Activated CD4-positive, alpha-beta T cell treated with anti-CD3 and anti-CD28 coated beads, Interleukin-10, Interleukin-2, amounts not matched to agents 100 ng/mL and 50 ng/mL, durations not matched to agents 16 hours and 8 hours (primary cell): ENCODE measurements at places on chromosomes 3 and 15.

DNA sequence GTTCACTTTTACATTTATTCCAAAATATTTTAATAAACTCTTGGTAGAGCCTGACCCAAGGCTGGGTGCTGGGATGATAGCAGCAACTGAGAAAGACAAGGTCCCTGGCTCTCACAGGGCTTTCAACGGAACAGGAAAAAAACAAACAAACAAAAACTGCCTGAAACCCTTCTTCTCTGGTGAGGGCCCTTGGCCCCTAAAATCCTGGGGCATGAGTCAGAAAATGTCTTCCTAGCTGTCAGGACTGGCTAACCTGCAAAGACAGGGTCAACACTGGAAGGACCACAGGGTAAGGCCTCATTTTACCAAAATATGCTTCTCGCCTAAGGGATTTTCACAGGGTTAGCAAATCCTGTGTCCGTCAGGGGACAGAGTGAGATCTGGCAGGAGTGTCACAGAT is 45.7 kb upstream of the WNT5A start:
- no peak for DNase-seq

GRCh38 chr3:79983118-79983517 is 215.3 kb upstream of the ROBO1 start:
- DNase-seq: no peak

GRCh38 chr15:31308185-31308639 is 18.4 kb upstream of the KLF13 start:
- DNase-seq: no peak

DNA sequence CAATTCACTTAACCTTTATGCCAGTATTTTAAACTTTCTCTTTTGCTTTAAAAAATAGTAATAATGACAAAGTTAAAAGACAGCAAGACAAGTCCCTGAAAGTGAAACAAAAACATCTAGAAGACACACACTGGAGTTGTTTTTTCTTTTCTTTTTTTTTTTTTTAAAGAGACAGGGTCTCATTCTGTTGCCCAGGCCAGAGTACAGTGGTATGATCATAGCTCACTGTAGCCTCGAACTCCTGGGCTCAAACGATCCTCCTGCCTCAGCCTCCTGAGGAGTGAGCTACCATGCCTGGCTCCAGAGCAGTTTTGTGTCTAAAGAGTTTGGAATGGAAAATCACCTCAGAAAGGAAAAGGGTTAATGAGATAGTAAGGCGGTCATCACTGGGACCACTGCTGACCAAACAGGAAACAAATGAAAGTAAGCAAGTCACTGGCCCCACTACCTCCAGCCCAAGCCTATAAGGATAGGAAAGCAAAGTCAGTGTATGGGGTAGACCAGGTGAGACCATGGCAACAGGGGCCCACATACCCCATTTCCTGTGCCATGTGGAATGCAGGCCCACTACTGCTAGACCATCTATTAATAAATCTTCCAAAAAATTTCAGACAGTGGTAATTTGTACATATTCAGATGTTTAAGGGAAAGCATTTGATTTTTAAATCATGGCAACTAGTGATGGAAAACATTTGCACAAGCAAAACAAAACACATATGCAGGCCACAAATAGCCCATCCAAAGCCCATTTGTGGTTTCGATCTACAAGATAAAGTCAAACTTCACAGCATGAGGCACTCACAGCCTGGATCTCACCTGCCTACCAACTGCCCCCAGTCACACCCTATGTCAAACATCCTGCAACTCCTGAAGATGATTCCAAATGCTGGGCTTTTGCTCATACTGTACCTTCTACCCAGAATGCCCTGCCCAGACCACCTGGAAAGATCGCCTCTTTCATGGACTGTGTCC is 62.6 kb downstream of the OSBPL10 start:
- peak; percentile 11 for DNase-seq

DNA sequence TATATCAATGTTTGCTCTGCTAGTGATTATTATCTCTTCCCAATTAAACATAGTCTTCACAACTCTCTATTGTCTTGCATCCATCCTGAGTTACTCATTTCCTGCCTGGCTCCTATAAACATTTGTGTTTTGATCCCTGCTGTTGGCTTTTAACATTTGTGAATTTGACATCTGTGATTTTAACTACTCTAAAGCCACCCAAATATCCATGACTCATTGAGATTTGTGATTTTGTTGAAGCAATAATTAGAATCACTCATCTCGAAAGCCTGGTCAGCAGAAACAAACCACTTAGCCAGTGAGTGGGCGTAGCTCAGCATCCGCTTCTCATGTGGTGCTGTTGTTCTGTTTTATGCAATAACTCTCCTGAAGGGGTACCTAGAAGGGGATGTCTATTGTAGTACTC is 174.3 kb upstream of the ZBTB20 start:
- DNase-seq: no peak

DNA sequence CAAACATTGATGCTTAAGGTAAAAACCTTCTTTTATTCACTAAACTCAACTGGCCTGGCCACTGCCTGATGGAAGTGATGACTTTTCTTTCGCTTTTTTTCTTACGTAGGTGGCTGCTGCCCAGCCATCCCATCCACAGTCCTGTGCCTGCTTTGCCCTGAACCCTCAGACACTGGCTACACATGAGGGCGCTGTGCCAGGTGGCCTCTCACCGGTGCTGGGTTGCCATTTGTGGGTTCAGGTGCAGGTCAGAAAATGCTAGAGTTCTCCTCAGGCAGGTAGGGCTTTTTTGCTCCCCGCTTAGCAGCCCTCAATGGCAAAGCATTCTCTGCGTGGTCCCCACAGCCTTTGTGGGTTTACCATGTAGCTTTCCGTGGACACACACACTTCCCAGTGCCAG is 88.3 kb upstream of the PRR23E start:
- no peak for DNase-seq

DNA sequence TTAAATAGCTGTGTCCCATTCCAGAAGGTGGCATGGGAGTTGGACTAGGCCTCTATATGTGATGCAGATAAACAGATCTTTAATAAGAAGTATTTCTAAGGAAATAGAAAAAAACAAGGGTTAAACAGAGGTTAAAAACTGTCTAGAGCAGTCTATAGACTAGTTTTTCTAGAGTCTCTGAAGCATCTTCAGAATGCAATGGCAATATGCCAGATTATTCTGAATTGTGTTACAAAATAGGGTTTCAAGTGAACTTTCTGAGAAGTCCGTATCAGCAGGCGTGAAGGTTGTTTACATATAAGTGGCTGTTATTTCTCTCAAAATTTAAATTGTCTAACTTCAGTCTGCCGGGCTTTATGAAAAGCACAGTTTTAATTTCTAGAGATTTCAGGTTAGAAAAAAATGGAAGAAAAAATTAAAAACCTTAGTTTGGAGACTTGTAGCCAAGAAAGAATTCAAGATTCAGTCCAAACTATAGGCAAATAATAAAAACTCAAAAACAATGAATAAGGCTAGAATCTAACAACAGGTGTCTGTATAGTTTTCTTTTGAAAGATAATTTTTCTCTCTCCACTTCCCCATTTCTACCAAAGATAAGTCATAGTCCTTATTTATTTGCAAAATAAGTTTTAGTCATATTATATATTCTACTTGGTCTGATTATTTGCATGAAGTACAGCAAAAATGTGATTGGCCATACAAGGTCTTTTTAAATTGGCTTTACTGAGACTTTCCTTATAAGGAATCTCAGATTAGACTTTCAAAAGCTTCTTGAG is 55.2 kb downstream of the OSTN start:
- no peak for DNase-seq

DNA sequence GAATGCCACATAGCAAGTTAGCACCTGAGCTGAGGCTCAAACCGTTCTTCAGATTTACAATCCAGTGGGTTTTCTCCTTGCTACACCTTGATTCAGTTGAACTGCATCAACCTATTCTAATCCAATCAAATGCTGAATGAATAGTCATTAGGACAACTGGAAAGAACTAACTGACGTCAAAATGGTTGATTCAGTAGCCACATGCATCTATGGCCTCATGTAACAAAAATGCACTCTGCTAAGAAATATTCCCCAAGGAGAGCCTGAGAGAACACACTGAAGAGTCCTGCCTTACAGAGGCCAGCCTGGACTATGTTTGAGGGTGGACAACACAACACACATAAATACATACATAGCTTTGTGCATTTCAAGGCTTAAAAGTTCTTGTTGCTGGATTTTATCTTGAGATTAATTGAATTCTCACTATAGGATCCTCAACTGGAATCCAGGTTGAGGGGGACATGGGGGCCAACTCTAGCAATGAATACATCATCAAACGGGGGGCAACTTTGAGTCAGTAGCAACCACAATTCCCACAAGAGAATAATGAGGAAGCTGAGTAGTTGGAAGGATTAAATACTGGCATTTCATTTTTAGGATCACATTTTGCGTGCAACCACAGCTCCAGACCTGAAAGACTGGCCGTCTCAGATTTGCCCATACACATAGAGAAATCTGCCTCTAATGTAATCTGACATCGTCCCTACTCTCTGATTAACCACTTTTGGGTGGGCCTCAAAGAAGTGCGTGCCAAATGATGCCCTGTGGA is 280.2 kb upstream of the ICE2 start:
- DNase-seq: no peak

GRCh38 chr3:175077216-175077615 is 218.1 kb downstream of the NAALADL2 start:
- DNase-seq: no peak

- DNase-seq: no peak
Observed at GRCh38 chr3:147393261-147393942, 12.9 kb downstream of the ZIC4 start.

DNA sequence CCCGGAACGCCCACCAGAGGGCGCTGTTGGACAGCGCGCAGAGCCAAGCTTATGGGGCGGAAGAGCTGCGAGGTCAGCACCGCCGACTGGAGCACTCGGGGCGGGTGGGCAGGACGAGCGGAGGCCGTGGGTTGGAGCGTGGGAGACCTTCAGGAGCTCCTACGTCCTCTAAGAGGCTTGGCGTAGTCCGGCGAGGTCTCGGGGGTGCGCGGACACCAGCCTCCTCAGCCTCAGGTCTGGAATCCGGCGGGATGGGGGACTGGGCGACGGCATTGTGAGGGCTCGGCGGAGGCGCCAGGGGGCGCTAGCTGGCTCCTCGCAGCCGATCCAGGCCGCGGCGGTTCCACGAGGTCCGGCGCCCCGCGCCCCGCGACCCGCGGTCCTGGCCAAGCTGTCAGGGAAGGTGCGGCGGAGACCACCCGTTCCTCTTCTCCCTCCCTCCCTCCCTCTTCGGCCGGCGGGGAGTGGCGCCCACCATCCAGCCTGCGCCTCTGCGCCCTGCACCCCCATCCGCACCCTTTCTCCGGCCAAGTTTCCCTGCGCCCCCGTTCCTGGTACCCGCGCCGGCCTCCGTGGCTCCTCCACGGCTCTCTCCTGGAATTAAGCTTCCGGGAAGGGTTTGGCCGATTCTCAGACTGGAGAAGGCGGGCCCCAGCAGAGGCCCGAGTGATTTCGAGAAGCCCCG is 24.3 kb upstream of the POLG start:
- DNase-seq: peak; percentile 87

DNA sequence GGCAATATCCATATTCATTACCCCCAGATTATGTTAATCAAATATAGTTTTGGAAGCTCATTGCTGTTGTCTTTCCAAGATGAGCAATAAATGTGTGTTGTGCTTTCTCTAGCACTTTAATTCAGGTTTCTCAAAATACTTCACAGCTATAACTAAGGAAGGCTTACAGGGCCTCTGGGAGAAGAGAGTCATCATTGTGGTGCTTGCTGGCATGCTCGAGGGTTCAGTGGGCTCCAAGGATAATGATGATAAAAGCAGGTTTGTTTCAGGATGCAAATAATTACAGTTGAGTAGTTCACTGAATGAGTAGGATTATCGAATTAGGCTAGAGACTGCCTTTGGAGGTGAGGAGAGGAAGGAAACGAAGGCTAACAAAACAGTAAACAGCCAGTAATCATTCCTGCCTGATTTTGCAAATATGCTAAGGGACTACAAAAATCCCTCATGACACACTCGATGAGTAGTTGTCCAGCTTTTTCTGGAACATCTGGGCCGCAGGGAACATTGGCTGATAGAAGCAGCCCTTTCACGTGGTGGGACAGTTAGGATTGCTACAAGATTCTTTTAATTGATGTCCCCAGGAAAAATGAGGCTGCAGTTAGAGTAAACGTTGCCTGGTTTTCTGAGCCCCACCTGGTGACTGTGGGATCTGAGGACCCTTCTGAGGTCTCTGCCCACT is 54.1 kb downstream of the SLC7A14 start:
- DNase-seq: no peak

DNA sequence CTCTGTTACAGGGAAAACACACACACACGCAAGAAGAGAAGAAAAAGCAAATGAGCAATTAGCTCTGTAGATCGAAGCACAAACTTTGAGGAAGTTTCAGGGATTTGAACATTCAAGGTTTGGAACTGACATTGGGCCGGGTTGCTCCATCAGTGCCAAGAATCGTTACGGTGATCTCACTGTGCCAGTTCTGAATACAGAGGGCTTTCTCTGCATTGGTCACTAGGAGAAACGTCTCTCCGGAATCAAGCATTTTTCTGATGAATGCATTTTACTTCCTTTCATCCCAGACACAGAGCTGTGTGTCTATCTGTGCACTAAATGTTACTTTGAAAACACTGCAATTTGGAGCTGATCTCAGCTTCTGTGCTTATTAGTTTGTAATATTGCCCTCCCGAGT is 11.2 kb downstream of the HRH1 start:
- no peak for DNase-seq

DNA sequence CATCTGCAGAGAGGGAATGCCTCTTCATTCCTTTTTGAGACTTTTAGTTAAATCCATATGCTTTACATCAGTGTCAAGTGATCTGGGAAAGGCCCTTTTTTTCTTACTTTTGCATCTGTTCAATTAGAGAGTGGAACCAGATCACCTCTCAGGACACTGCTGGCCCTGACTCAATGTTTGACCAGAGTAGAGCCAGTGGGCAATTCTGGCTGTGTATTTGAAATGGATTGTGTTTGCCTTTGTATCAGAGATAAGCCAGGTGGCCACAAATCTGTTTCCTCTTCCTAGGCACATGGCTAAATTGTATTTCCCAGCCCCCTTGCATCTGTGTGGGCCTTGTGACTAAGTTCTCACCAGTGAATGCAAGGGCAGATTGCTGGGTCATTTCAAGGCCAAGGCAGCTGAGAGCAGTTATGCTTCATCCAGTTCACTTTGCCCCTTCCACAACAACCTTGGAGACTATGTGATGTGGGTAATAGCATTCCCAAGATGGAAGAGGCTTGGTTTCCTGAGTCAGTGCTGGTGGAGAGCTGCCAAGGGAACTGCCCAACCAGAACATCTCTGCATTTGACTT is 75.6 kb upstream of the CACNA2D3 start:
- DNase-seq: no peak

DNA sequence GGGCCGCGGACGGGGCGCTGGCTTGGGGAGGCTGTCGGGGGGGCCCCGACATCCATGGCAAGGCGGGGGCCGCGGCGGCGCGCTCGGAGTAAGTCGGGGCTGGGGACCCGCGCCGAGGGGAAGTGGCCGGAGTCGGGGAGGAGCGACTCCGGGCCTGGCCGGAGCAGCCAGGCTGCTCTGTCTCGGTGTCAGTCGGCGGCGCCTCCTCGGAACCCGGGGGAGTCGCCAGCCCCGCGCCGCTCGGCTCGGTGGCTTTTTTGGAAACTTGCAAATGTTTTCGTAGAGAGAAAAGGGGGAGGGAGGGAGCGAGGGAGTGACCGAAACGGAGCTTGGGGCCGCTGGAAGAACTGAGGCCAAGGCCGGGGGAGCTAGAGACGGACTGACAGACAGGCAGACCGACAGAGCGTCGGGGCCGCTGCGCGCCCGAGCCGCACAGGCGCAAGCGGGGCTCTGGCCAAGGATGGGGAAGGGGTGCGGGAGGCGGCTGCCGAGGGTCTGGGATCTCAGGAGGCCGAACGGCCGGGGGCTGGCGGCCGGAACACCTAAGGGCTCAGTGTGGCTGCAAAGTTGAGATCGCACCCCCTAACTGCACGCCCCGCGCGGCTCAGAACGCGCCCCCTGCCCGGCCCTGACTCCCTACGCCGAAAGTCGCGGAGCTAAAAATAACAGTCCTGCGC is 5.0 kb downstream of the PTH1R start:
- DNase-seq: no peak

- no peak for DNase-seq
Observed at GRCh38 chr15:67116742-67117141, 51.3 kb downstream of the SMAD3 start.
